ENCODE measurements at places on chromosomes 2 and 18. TPM values are rescaled to one million over a fixed set of nuclear protein-coding genes. Genes with fewer than 3 reads are reported as not detected.

TUBA3E gene
- not detected for total RNA-seq

RTP5 gene
- total RNA-seq: 0.44 TPM

MFSD6 gene
- total RNA-seq: 67.1 TPM

ACOXL gene
- not detected for total RNA-seq

IL36RN gene
- total RNA-seq: not detected

CKAP2L gene
- total RNA-seq: 3.4 TPM

UGT1A4 gene
- total RNA-seq: not detected

STON1 gene
- total RNA-seq: 3.4 TPM

SPOPL gene
- total RNA-seq: 16.2 TPM

TBC1D8 gene
- 1.0 TPM for total RNA-seq

EIF5B gene
- 38.0 TPM for total RNA-seq

SLC30A3 gene
- total RNA-seq: 0.10 TPM

CIB4 gene
- not detected for total RNA-seq

ZAP70 gene
- 431 TPM for total RNA-seq

DNA sequence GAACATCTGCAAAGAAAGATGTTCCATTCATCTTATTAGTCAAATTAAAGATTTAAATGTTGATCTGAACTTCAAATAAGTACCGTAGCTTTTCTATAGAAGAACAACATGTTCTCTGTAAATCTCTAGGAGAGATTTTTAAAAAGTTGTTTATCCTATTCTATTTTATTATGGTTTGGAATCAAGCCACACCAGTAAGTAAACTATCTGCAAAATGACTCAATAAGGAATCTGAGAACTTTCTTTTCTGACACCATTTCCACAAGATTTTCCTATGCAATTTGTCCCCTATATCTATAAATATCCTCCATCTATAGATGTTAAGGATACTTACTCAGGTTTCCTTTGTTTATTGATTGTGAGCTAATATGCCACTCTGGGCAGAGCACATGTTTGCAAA, 736.6 kb downstream of the CBLN2 start:
- no peaks in the 10 kb centered on the region for H3K4me1 ChIP-seq
- H3K27me3 ChIP-seq: no peaks in the 10 kb centered on the region
- DNase-seq: no peak
- H3K27ac ChIP-seq: no peak overlapping the region
- H3K4me3 ChIP-seq: no peak overlapping the region
- H3K36me3 ChIP-seq: no peaks in the 10 kb centered on the region

DNA sequence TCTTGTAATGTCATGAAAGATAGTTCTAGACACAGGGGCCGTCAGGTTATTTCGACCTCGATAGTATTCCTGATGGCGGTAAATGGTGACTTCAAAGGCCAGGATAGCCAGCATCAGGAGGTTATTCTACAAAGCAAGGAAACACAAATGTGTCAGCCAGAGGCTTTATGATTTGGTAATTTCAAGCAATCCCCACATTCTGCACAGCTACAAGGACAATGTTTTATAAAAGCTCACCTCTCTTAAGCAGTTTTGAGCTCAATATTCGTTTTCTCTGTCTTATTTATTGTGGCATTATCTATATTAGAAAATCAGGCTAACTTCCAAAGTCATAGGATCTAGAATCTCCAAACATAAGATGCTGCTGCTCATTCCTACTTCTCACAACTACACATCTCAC, 235.2 kb downstream of the NAPG start:
- no peaks in the 10 kb centered on the region for H3K4me1 ChIP-seq
- no peaks in the 10 kb centered on the region for H3K27me3 ChIP-seq
- DNase-seq: no peak
- no peaks in the 10 kb centered on the region for H3K36me3 ChIP-seq
- no peak overlapping the region for H3K4me3 ChIP-seq
- no peak overlapping the region for H3K27ac ChIP-seq

- H3K27me3 ChIP-seq: peaks cover 2% of the 10 kb centered on the region
- H3K27ac ChIP-seq: no peak overlapping the region
- no peaks in the 10 kb centered on the region for H3K4me1 ChIP-seq
- DNase-seq: no peak
- H3K36me3 ChIP-seq: no peaks in the 10 kb centered on the region
- no peak overlapping the region for H3K4me3 ChIP-seq
Observed at GRCh38 chr2:200658278-200658864, 72.6 kb downstream of the AOX1 start.

- H3K36me3 ChIP-seq: no peaks in the 10 kb centered on the region
- DNase-seq: no peak
Observed at GRCh38 chr2:18404708-18405107, 155.7 kb downstream of the RDH14 start.

DNA sequence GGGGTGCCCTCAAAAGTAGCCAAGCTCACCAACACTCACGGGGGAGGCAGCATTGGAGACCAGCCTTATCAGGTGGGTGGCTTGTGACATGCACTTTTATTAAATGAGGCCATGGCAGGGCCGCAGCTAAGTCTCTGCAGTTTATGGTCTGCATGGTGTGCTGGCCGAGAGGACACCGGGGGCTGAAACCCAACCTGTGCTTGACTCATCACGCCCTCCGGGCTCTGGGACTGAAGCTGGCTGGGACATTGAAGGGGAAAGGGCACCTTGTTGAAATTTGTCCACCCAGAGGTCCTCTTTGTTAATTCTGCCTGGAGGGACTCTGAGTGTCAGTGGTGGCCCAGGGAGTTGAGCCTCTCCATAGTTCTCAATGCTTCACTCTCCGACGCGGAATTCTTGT, 17.7 kb upstream of the NTSR2 start:
- no peak for DNase-seq
- peaks cover 9% of the 10 kb centered on the region for H3K4me1 ChIP-seq
- H3K27me3 ChIP-seq: no peaks in the 10 kb centered on the region
- no peak overlapping the region for H3K4me3 ChIP-seq
- no peaks in the 10 kb centered on the region for H3K36me3 ChIP-seq

GRCh38 chr2:13255485-13255884, 538.7 kb downstream of the TRIB2 start:
- H3K36me3 ChIP-seq: no peaks in the 10 kb centered on the region
- no peak overlapping the region for H3K27ac ChIP-seq
- no peak for DNase-seq
- no peaks in the 10 kb centered on the region for H3K27me3 ChIP-seq

- H3K36me3 ChIP-seq: no peaks in the 10 kb centered on the region
- no peak overlapping the region for H3K4me3 ChIP-seq
- no peaks in the 10 kb centered on the region for H3K27me3 ChIP-seq
- H3K4me1 ChIP-seq: no peaks in the 10 kb centered on the region
- H3K27ac ChIP-seq: no peak overlapping the region
Observed at GRCh38 chr18:54776282-54776977, 51.8 kb upstream of the RAB27B start.

GRCh38 chr2:110678457-110679336, 834 bp upstream of the BUB1 start:
- peaks cover 35% of the 10 kb centered on the region for H3K4me1 ChIP-seq
- peak overlapping the region; percentile 99 for H3K4me3 ChIP-seq
- H3K27me3 ChIP-seq: no peaks in the 10 kb centered on the region
- peak overlapping the region; percentile 82 for H3K27ac ChIP-seq
- H3K36me3 ChIP-seq: no peaks in the 10 kb centered on the region

- H3K27ac ChIP-seq: no peak overlapping the region
- no peak for DNase-seq
- H3K36me3 ChIP-seq: no peaks in the 10 kb centered on the region
- H3K4me1 ChIP-seq: no peaks in the 10 kb centered on the region
Observed at GRCh38 chr18:50466634-50467033, 91.8 kb downstream of the SKA1 start.

- H3K36me3 ChIP-seq: no peaks in the 10 kb centered on the region
- no peak overlapping the region for H3K4me3 ChIP-seq
- peaks cover 8% of the 10 kb centered on the region for H3K27me3 ChIP-seq
- no peak for DNase-seq
Observed at GRCh38 chr2:10962004-10962403, 50.3 kb downstream of the KCNF1 start.

DNA sequence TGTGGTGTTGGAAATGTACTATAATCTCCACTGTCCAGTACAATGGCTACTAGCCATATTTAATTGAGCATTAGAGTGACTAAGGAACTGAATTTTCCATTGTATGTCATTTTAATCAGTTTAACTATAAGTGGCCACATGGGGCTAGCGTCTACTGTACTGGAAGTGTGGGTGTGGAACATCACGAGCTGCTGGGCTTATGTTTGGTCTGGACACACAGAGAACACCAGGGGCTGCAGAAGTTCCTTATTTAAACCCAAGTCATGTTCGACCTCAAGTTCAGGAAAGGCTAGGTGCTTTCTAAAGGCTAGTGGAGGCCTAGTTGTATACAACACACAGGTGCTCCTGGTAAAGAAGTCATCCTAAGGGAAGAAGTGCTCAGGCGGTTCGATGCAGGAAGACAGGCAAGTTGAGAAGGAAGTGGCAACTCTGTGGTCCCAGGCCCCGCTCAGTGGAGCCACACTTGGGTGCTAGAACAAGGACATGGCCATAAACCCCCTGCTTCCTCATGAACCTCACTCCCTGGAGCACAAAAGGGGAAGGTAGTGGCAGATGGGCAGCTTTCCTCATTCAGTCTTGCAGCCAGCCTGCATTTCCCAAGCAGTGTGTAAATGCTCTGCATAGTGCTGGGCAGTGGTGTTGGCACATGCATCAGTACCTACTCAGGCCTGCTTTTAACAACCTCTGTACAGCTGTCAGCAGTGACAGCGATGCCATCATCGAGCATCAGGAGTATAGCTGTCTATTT, 13.3 kb downstream of the LGALSL start:
- H3K27ac ChIP-seq: no peak overlapping the region
- no peak for DNase-seq
- H3K4me1 ChIP-seq: no peaks in the 10 kb centered on the region
- no peaks in the 10 kb centered on the region for H3K36me3 ChIP-seq

DNA sequence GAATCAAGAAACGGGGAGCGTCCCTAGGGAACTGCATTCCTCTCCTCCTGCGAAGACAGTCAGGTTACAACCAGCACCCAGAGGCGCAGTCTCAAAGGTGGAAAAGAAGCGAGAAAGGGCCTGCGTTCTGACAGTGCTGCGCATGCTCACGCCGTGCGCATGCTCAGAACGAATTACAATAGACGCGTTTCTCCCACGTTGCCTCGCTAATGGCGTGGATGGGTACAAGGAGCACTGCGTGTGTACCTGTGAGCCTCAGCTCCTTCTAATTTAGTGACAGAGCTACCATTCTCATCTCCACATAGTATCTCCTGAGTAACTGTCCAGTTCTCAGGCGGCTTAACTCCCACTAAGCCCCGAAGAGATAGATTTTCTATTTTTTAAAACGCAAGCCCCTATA, 448.8 kb downstream of the TXNL1 start:
- no peak overlapping the region for H3K27ac ChIP-seq
- H3K4me3 ChIP-seq: no peak overlapping the region
- DNase-seq: no peak
- H3K36me3 ChIP-seq: no peaks in the 10 kb centered on the region
- H3K27me3 ChIP-seq: no peaks in the 10 kb centered on the region

- peak; percentile 85 for DNase-seq
- H3K36me3 ChIP-seq: peaks cover 5% of the 10 kb centered on the region
- H3K27me3 ChIP-seq: no peaks in the 10 kb centered on the region
Observed at GRCh38 chr2:201233192-201233811, 27.0 kb upstream of the CASP8 start.

- H3K27ac ChIP-seq: no peak overlapping the region
- H3K4me3 ChIP-seq: no peak overlapping the region
- DNase-seq: no peak
Observed at GRCh38 chr2:238130111-238130695, 8.3 kb upstream of the KLHL30 start.

DNA sequence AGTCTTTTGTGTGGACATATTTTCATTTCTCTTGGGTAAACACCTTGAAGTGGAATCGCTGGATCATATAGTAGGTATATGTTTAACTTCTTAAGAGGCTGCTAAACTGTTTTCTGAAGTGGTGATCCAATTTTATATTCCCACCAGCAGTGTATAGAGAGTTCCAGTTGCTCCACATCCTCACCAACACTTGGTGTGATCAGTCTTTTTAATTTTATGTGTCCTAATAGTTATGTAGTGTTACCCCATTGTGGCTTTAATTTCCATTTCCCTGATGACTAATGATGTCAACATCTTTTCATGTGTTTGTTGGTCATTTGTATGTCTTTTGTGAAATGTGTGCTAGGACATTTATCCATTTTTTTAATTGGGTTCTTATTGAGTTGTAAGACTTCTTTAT, 56.9 kb downstream of the DGKD start:
- DNase-seq: no peak
- H3K27me3 ChIP-seq: no peaks in the 10 kb centered on the region
- H3K36me3 ChIP-seq: peaks cover 4% of the 10 kb centered on the region
- H3K4me1 ChIP-seq: peaks cover 48% of the 10 kb centered on the region
- H3K27ac ChIP-seq: peak overlapping the region; percentile 43
- H3K4me3 ChIP-seq: no peak overlapping the region

- H3K36me3 ChIP-seq: no peaks in the 10 kb centered on the region
- no peak overlapping the region for H3K27ac ChIP-seq
- H3K4me1 ChIP-seq: no peaks in the 10 kb centered on the region
Observed at GRCh38 chr2:23323198-23323916, 61.6 kb upstream of the KLHL29 start.

DNA sequence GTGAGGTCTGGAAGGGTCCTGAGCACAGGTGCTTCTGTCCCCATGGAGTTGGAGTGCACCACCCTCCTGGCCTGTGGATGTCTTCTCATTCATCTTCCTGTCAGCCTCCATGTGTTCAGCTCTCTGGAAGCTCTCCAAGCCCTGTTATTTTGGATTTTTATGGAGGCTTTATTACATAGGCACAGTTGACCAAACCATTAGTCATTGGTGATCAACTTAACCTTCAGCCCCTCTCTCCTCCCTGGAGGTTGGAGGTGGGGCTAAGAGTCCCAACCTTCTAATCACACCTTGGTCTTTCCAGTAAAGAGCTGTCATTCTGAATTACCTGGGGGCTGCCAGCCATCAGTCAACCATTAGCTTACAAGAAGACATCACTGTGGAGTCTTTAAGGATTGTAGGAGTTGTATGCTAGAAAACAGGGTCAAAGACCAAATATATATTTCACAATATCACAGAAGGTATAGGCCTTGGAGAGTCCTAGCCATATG, 7.5 kb upstream of the MCFD2 start:
- H3K4me1 ChIP-seq: peaks cover 8% of the 10 kb centered on the region
- H3K36me3 ChIP-seq: no peaks in the 10 kb centered on the region
- no peak overlapping the region for H3K4me3 ChIP-seq
- no peak for DNase-seq

GRCh38 chr2:194802589-194802988, 854.4 kb upstream of the SLC39A10 start:
- no peak for DNase-seq
- H3K27me3 ChIP-seq: no peaks in the 10 kb centered on the region
- H3K4me3 ChIP-seq: no peak overlapping the region
- H3K27ac ChIP-seq: no peak overlapping the region
- H3K36me3 ChIP-seq: no peaks in the 10 kb centered on the region
- H3K4me1 ChIP-seq: no peaks in the 10 kb centered on the region

DNA sequence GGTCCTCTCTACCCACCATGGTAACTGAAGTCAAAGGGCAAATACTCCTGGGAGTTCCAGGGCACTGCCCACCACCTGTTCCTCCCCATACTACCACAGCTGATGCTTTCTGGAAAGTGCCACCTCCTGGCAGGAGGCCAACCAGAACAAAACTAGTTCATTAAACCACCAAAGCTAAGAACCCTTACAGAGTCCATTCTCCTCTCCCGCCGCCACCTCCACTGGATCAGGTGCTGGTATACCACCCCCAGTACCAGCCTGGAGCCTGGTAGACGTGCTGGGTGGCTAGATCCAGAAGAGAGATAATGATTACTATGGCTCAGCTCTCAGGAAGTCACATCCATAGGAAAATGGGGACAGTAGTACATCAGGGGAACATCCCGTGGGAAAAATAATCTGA, 300.9 kb downstream of the RIT2 start:
- H3K36me3 ChIP-seq: no peaks in the 10 kb centered on the region
- no peak overlapping the region for H3K4me3 ChIP-seq
- H3K4me1 ChIP-seq: no peaks in the 10 kb centered on the region
- DNase-seq: no peak
- no peak overlapping the region for H3K27ac ChIP-seq
